Endothelial cell (in vitro differentiated cells): ENCODE measurements at places on chromosomes 12 and 14. TPM values are rescaled to one million over a fixed set of nuclear protein-coding genes. Genes with fewer than 3 reads are reported as not detected.

GRCh38 chr12:115468087-115468510, 784.1 kb upstream of the TBX3 start:
- H3K36me3 ChIP-seq: no peaks in the 10 kb centered on the region
- no peak for DNase-seq
- no peak overlapping the region for H3K27ac ChIP-seq
- no peaks in the 10 kb centered on the region for H3K4me1 ChIP-seq
- peaks cover 5% of the 10 kb centered on the region for H3K27me3 ChIP-seq
- H3K4me3 ChIP-seq: no peak overlapping the region

The FIGNL2 gene
- total RNA-seq: 42.0 TPM

DNA sequence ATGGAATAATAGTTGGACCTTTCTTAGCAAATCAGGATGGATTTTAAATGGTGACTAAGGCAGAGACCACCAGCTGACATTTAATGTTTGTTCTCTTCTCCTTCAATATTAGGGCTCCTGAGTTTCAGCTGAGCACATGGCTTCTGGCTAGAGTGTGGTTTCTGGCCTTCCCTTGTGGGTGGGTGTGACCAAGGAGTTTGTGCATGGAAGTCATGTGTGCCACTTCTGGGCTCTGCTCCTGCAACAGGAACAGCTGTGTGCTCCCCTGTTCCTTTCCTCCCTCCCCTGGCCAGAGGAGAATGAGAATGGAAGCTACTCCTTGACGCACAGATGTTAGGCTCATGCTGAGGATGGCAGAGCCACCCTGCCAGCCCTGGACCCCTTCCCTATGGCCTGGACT, 44.2 kb downstream of the CCDC175 start:
- no peaks in the 10 kb centered on the region for H3K4me1 ChIP-seq
- no peak overlapping the region for H3K27ac ChIP-seq
- no peaks in the 10 kb centered on the region for H3K27me3 ChIP-seq
- H3K4me3 ChIP-seq: no peak overlapping the region
- no peaks in the 10 kb centered on the region for H3K36me3 ChIP-seq

The DDN gene
- total RNA-seq: 0.10 TPM

The IL26 gene
- not detected for total RNA-seq

The PPP1R1A gene
- total RNA-seq: 1.3 TPM

DNA sequence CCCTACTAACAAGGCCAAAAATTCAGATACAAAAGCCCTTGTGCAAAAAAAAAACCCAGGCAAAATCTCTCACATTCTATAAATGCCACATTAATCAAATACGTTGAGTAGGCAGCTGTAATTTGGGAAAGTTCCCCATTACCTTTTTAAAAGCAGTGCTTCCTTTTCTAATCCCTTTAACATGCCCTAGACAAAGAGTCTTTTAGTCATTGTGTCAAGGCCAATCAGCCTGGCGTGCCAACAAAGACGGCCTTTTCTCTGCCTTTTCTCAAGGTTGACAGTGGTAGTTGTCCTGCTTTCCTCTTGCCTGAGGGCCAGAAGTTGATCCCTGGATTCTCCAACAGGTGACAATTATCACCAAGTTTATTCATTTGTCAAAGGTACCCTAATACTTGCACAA, 62.5 kb upstream of the METAP2 start:
- no peak overlapping the region for H3K27ac ChIP-seq
- DNase-seq: no peak
- H3K4me3 ChIP-seq: no peak overlapping the region
- H3K27me3 ChIP-seq: peaks cover 7% of the 10 kb centered on the region

GRCh38 chr14:33879684-33880286, 71.1 kb downstream of the EGLN3 start:
- H3K36me3 ChIP-seq: peaks cover 8% of the 10 kb centered on the region
- H3K27me3 ChIP-seq: no peaks in the 10 kb centered on the region
- H3K4me1 ChIP-seq: no peaks in the 10 kb centered on the region

GRCh38 chr12:32558903-32559302, 120.2 kb upstream of the DNM1L start:
- H3K4me1 ChIP-seq: peaks cover 12% of the 10 kb centered on the region
- no peak for DNase-seq
- peaks cover 10% of the 10 kb centered on the region for H3K36me3 ChIP-seq
- no peak overlapping the region for H3K4me3 ChIP-seq
- peaks cover 2% of the 10 kb centered on the region for H3K27me3 ChIP-seq

GRCh38 chr12:69397978-69398377, 38.4 kb downstream of the YEATS4 start:
- H3K27ac ChIP-seq: no peak overlapping the region
- H3K27me3 ChIP-seq: no peaks in the 10 kb centered on the region
- no peak for DNase-seq
- H3K4me3 ChIP-seq: no peak overlapping the region

DNA sequence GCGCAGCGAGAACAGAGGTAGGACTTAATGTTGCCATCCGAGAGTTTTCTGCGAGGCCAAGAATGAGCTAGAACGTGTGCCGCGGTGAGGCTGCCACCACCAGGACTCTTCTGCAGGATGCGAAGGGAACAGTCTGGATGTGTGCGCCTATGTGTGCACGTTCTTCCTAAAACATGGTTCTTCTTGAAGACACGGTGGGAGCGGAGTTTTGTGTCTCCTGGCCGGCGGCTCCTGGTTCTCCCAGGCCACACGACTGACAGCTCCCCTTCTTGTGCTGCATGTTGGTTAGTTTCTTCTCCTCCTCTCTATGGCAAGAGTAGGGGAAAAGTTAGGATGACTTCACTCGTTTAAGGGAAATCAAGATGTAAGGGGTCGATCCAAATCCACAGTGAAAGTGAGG, 56.2 kb upstream of the CORO1C start:
- H3K4me3 ChIP-seq: peak overlapping the region; percentile 56
- peaks cover 20% of the 10 kb centered on the region for H3K27me3 ChIP-seq
- DNase-seq: no peak
- peak overlapping the region; percentile 92 for H3K27ac ChIP-seq
- peaks cover 44% of the 10 kb centered on the region for H3K4me1 ChIP-seq

- no peaks in the 10 kb centered on the region for H3K27me3 ChIP-seq
- no peak for DNase-seq
- H3K36me3 ChIP-seq: no peaks in the 10 kb centered on the region
- no peaks in the 10 kb centered on the region for H3K4me1 ChIP-seq
- H3K27ac ChIP-seq: no peak overlapping the region
Measured at GRCh38 chr12:21296751-21297406, 37.8 kb downstream of the SLCO1A2 start.

DNA sequence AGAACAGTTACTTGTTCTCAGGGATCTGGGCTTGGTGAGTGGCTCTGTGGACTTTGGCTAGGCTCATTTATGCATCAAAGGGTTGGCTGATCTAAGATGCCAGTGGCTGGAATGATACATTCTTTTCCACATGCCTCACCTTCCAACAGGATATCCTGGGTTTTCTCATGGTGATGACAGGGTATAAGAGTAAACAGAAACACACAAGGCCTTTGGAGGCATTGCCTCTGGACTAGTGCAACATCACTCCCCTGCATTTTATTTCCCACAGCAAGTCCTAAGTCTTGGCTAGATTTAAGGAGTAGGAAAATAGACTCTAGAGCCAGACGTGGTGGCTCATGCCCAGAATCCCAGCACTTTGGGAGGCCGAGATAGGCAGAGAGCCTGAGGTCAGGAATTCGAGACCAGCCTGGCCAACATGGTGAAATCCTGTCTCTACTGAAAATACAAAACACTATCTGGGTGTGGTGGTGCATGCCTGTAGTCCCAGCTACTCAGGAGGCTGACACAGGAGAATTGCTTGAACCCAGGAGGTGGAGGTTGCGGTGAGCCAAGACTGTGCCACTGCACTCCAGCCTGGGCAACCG, 47.9 kb downstream of the RPH3A start:
- H3K4me1 ChIP-seq: peaks cover 14% of the 10 kb centered on the region
- H3K27me3 ChIP-seq: no peaks in the 10 kb centered on the region
- no peak overlapping the region for H3K4me3 ChIP-seq
- H3K36me3 ChIP-seq: no peaks in the 10 kb centered on the region

The MYO1A gene
- 0.36 TPM for total RNA-seq

GRCh38 chr14:85325134-85326017, 204.6 kb upstream of the FLRT2 start:
- H3K4me3 ChIP-seq: no peak overlapping the region
- H3K27me3 ChIP-seq: no peaks in the 10 kb centered on the region

DNA sequence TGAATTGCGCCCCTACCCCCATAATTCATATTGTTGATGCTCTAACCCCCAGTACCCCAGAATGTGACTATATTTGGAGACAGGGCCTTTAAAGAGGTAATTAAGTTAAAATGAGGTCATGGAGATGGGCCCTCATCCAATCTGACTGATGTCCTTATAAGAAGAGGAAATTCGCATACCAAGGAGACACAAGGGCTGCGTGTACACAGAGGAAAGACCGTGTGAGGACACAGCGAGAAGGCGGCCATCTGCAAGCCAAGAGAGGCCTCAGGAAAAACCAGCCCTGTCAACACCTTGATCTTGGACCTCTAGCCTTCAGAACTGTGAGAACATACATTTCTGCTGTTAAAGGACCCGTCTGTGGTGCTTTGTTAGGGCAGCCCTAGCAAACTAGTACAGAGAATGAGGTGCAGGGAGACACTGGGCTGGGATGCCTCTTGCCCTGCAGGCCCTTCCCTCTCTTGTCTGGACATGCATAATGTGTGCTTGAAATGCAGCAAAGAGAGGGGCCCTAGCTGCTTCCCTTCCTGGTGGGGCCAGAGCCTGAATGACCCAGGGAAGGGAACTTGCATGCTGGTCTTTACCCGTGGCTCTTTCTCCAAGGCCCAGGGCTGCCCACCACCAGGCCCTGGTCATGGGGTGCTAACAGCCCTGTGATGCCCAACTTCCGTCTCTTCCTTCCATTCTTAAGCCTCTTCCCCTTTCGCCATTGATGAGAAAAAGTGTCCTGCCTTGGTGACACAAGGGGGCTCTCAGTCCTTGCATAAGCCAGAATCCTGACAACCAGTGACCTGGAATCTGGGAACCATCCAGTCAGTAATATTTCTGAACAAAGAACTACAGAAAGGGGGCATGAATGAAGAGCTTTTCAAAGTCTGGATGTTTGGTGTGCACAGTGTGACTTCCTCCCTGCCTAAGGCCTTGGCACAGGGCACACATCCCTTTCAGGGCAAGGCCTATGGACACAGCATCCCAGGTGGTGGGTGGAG, 50.0 kb upstream of the GPATCH2L start:
- peaks cover 10% of the 10 kb centered on the region for H3K27me3 ChIP-seq
- H3K36me3 ChIP-seq: no peaks in the 10 kb centered on the region
- no peak overlapping the region for H3K4me3 ChIP-seq
- no peak for DNase-seq
- no peak overlapping the region for H3K27ac ChIP-seq

GRCh38 chr12:8844665-8845064, 22.2 kb downstream of the A2ML1 start:
- no peak for DNase-seq
- H3K4me1 ChIP-seq: no peaks in the 10 kb centered on the region
- no peak overlapping the region for H3K4me3 ChIP-seq
- H3K27ac ChIP-seq: no peak overlapping the region

DNA sequence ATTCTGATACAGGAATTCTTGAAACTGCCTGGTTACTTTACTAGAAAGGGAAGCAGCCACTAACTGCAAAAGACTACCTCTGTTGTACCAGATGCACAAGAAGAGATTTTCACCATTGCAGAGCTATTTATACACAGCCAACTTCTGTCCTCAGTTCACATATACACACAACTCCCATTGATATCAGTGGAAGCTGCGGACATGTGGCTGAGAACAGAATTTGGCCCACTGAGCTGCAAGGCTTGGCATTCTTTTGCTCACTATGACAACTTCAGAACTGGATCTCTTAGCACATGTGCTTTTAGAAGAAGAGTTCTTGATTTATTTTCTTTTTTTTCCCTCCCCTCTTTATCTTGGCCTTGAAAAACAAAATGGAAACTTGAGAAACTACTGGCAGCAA, 28.3 kb downstream of the PTPRO start:
- no peak overlapping the region for H3K4me3 ChIP-seq
- H3K27me3 ChIP-seq: no peaks in the 10 kb centered on the region
- H3K4me1 ChIP-seq: no peaks in the 10 kb centered on the region

- no peaks in the 10 kb centered on the region for H3K27me3 ChIP-seq
- no peaks in the 10 kb centered on the region for H3K36me3 ChIP-seq
- DNase-seq: no peak
- no peaks in the 10 kb centered on the region for H3K4me1 ChIP-seq
- H3K4me3 ChIP-seq: no peak overlapping the region
Measured at GRCh38 chr12:45290216-45290605, 74.3 kb downstream of the ANO6 start.

DNA sequence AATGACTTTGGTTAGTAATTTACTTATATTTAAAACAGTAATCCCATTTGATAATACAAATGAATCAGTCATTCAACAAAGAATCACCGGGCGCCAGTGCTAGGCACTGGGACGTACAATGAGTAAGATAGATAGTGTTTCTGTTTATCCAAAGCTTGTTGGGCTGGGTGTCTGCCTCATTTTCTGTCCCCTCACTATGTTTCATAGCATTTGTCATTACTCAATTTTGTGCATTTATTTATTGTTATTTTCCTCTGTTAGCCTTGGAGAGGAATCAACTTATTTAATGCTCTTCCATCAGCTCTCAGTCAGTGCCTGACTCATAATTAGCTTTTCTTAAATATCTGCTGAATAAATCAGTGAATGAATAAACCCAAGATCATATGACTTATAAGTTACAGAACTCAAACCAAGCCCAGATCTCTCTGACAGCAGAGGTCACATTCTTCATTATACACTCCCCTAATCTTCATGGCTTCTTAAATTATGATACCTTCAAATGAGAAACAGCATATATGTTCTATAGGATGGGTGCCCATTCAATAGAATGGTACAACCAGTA, 86.2 kb downstream of the TSPAN8 start:
- no peak for DNase-seq
- no peak overlapping the region for H3K27ac ChIP-seq
- no peak overlapping the region for H3K4me3 ChIP-seq
- H3K4me1 ChIP-seq: no peaks in the 10 kb centered on the region
- no peaks in the 10 kb centered on the region for H3K27me3 ChIP-seq
- no peaks in the 10 kb centered on the region for H3K36me3 ChIP-seq

DNA sequence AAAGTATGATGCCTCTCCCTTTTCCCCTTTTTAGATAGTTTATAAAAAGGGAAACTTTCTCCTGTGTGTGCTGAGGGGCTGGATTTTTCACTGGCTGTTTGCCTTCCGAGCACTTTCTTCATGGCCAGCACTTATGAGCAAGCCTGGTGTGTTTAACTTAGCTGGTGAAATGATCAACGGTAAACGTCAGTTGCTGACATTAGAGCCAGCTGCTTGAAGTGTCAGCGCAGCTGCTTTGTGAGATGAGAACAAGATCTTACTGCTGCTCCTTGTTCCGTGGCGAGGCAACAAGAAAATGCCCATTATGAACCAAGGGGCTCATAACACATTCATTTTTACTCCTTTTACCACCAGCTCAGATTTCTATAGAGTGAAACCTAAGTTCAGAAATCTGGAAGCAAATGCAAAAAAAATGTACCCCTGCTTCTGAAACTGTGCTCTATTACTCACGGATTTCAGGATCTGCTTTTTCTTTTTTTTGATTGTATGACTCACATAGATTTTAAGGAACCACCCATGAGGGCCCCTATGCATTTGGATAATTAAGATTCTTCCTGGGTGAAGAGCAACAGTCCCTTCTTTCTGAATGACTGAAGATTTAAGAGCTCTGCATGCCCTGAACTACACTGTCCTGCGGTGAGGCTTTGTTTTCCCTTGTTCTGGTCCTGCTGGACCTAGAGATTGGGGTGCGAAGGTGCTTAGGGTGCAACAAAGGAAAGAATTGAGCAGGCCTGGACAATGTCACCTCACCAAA, 74.3 kb upstream of the CPM start:
- H3K4me1 ChIP-seq: peaks cover 5% of the 10 kb centered on the region
- H3K27me3 ChIP-seq: no peaks in the 10 kb centered on the region
- no peaks in the 10 kb centered on the region for H3K36me3 ChIP-seq
- H3K27ac ChIP-seq: no peak overlapping the region
- DNase-seq: no peak

GRCh38 chr12:5868625-5869295, 76.3 kb downstream of the ANO2 start:
- peaks cover 6% of the 10 kb centered on the region for H3K4me1 ChIP-seq
- H3K27ac ChIP-seq: no peak overlapping the region
- H3K4me3 ChIP-seq: no peak overlapping the region
- no peaks in the 10 kb centered on the region for H3K36me3 ChIP-seq
- no peak for DNase-seq

The TPPP2 gene
- 0.62 TPM for total RNA-seq
